RWPE2 (cell line): ENCODE measurements at places on chromosomes 4 and X.

DNA sequence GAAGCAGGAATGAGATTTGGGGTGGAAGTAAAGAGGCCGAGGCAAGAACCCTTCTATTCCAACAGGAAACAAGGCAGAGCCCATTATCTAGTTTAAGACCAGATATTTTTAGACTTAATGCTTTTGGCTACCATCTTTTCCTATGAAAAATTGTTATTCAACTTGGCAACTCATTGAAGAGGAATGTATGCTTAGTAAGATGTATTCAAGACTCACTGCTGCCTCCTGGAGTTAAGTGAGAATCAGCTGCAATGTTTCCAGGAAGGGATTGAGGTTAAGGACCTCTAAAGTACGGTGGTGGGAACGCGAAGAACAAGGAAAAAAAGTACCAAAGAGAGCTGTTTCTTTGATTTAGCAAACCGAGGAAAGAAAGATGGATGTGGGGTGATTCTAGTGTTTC is 89.1 kb downstream of the RAPGEF2 start:
- no peak overlapping the region for H3K27ac ChIP-seq
- DNase-seq: no peak
- H3K4me3 ChIP-seq: no peak overlapping the region
- no peaks in the 10 kb centered on the region for H3K27me3 ChIP-seq
- H3K36me3 ChIP-seq: no peaks in the 10 kb centered on the region

DNA sequence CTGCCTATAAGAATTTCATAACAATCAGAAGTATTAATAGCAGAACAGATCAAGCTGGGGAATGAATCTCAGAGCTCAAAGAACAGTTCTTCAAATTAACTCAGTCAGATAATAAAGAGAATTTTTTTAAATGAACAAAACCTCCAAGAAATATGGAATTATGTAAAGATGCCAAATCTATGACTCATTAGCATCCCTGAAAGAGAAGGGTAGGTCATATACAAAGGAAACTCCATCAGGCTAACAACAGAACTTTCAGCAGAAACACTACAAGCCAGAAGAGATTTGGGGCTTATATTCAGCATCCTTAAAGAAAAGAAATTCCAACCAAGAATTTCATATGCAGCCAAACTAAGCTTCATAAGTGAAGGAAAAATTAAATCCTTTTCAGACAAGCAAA is 28.6 kb downstream of the CBR4 start:
- no peaks in the 10 kb centered on the region for H3K27me3 ChIP-seq
- no peak overlapping the region for H3K27ac ChIP-seq
- DNase-seq: no peak
- no peaks in the 10 kb centered on the region for H3K4me1 ChIP-seq
- H3K36me3 ChIP-seq: peaks cover 60% of the 10 kb centered on the region

DNA sequence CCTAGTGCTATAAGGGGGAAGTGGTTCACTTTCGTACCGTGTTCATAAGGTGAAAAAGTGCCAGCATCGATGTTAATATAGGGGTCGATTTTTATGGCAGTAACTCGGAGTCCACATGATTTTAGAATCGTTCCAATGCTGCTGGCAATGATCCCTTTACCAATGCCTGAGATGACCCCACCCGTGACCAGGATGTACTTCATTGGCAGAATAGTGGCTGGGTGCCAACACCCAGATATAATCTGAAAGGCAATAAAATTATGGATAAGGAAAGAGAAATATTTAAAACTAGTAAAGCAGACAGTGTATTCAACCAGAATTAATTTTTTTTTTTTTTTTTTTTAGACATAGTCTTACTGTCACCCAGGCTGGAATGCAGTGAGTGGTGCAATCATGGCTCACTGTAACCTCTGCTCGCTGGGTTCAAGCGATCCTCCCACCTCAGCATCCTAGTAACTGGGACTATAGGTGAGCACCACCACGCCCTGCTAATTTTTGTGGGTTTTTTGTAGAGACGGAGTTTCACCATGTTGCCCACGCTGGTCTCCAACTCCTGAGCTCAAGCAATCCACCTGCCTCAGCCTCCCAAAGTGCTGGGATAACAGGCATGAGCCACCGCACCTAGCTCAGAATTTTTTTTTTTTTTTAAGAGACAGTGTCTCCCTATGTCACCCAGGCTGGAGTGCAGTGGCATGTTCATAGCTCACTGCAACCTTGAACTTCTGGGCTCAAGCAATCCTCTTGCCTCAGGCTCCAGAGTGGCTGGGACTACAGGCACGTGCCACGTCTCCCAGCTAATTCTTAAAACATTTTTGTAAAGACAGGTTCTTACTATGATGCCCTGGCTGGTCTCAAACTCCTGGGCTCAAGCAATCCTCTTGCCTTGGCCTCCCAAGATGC is 9.5 kb downstream of the CTPS2 start:
- H3K4me3 ChIP-seq: no peak overlapping the region
- DNase-seq: no peak
- H3K36me3 ChIP-seq: no peaks in the 10 kb centered on the region
- H3K27ac ChIP-seq: no peak overlapping the region
- no peaks in the 10 kb centered on the region for H3K4me1 ChIP-seq
- no peaks in the 10 kb centered on the region for H3K27me3 ChIP-seq

DNA sequence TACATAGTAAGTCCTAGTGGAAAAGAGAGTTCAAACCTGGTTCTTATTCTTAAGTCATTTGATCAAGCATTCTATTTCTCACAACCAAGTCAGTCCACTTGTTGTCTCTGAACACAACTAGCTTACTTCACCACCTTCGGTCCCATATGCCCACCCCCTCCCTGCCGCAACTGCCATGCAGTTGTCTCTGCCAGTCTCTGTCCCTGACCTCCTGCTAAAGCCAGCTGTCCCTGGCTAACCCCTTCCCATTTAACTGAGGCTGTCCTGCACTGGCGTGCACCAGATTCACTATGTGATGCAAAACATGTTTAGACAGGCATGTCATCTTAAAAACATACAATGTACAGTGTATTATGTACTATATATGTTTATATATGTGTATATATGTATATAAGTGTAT is 12.7 kb downstream of the FRAS1 start:
- no peaks in the 10 kb centered on the region for H3K4me1 ChIP-seq
- H3K27me3 ChIP-seq: no peaks in the 10 kb centered on the region
- no peak for DNase-seq
- no peaks in the 10 kb centered on the region for H3K36me3 ChIP-seq
- H3K27ac ChIP-seq: no peak overlapping the region

DNA sequence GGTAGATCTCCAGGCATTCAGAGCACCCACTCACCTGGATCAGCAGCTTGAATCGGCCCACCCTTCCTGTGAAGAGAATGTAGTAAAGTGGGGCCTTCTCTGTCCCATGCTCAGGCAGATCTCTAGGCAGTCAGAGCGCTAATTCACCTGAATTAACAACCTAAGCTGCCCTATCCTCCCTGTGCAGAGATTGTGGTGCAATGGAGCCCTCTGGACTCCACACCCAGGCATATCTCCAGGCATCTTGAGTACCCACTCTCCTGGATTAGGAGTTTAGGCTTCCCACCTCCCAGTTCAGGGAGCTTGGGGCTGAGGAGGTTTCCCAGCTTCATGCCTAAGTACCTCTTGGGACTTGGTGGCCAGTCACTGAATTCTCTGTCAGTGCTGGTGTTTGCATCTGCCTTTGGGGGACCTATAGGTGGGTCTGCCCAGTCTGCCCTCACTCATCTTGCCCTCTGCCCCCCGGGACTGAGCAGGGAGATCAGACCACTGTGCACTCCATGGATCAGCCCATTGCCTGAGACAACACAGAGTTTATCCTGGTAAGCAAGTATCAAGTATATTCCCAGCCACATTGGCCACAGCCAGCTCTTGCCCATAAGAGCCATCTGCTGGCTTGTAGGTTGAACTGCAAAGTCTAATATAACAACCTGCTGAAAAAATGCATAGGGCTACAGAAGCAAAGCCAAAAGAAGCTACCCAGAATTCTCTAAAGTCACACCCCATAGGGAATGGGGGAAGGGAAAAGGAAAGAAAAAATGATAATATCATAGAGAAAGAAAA is 372.9 kb downstream of the KLHL13 start:
- no peak overlapping the region for H3K4me3 ChIP-seq
- no peak overlapping the region for H3K27ac ChIP-seq
- no peaks in the 10 kb centered on the region for H3K36me3 ChIP-seq
- no peak for DNase-seq

DNA sequence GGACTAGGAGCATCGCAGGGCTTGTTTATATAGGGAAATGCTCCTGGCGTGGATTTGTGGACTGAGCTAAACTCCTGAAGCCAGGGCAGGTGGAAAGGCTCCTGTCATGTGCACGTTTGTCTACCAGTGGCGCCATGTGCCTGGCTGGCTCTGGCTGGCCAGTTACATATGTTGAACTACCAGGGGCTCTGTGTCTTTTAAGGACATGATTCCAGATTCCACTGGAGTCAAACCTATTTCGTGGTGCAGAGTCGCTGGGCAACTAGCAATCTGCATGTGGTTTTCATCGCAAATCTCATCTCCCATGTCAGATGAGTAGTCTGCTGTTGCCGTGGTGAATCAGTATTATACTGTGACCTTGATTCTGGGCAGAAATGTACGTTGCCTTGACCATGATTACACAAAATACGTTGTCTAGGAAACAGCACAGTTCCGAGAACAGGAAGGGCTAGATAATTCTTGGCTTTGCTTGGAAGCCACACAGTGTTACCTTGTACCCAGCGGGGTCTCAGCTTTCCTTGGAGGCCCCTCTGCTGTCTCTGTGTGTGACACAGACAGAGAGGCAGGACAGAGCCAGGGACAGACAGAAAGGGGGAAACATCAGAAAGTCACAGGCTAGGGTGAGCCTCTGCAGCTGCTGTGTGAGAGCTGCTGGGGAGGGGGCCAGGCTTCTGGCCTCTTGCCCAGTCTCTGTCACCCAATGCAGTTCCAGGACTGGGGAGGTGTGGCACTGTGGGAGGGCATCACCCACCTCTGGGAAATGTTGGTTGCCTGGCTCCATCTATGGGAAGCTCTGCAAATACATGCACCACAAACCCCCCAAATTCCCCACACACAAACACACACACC is 19.2 kb downstream of the PNMA6E start:
- H3K27ac ChIP-seq: no peak overlapping the region
- no peaks in the 10 kb centered on the region for H3K4me1 ChIP-seq
- no peak for DNase-seq
- no peaks in the 10 kb centered on the region for H3K27me3 ChIP-seq
- H3K36me3 ChIP-seq: no peaks in the 10 kb centered on the region
